ENCODE measurements at places on chromosomes 5 and 9.

GRCh38 chr5:118593003-118593328 lies 395.4 kb downstream of the DTWD2 start:
- DNase-seq: no peak

- DNase-seq: no peak
Measured at GRCh38 chr5:94094793-94095441, 353.5 kb upstream of the POU5F2 start.

- peak; percentile 52 for DNase-seq
Measured at GRCh38 chr9:99807276-99807852, 14.3 kb upstream of the NR4A3 start.

DNA sequence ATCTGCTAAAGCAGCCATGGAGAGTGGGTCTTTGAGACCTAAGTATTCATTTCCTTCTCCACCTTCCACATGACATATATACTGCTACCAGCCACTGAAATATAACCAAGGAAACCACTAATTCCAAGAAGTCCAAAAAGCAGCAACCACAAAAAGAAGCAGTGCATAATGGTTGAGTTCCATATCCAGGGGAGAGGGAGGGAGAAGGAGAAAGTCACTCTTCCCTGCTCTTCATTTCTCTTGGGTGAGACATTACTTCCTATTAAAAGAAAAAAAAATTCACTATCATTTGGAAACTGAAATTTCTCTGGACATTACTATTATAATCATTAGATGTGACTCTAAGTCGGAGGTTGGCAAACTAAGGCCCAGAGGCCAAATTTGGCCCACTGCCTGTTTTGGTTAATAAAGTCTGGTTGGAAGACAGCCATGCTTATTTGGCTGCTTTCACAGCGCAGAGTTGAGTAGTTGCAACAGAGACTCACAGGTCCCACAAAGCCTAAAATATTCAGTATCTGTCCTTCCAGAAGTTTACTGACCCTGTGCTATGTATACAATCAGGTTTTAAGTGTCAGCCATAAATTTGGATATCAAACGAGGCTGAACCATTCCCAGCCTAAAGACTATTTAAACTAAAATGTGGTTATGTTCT lies 168.6 kb downstream of the MPDZ start:
- no peak for DNase-seq

GRCh38 chr9:84955971-84956370 lies 286.4 kb downstream of the NTRK2 start:
- no peak for DNase-seq

DNA sequence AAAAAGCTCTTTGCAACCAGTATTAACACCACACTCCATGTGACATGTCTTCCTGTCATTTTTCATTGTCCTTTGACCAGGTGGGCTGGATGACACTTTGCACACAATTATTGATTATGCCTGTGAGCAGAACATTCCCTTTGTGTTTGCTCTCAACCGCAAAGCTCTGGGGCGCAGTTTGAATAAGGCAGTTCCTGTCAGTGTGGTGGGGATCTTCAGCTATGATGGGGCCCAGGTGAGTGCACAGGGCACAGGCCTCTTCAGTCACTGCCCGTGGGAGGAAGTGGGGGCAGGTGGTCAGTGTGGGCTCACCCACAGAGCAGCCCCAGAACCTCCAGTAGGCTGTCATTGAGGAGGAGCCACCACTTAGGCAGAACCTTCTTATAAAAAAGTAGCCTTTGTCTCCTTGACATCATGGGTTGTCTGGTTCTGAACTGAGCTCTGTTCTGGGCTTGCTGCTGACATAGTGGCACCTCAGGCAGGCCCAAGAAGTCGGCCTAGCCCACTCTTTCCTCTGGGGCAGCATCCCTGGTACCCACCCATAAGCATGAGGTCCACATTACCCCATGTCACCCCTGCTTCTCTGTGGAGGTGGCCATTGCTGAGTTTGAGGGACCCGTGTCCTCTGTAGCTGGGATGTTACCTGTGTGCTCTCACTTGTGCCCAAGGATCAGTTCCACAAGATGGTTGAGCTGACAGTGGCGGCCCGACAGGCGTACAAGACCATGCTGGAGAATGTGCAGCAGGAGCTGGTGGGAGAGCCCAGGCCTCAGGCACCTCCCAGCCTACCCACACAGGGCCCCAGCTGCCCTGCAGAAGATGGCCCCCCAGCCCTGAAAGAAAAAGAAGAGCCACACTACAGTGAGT lies 39.3 kb downstream of the SECISBP2 start:
- no peak for DNase-seq

- peak; percentile 50 for DNase-seq
Measured at GRCh38 chr5:152595405-152595804, 190.3 kb upstream of the NMUR2 start.

- no peak for DNase-seq
Measured at GRCh38 chr5:76944638-76945037, 8.2 kb upstream of the CRHBP start.

- no peak for DNase-seq
Measured at GRCh38 chr5:172213126-172213525, 19.2 kb downstream of the EFCAB9 start.

- no peak for DNase-seq
Measured at GRCh38 chr5:121350181-121350930, 501.3 kb upstream of the FTMT start.

DNA sequence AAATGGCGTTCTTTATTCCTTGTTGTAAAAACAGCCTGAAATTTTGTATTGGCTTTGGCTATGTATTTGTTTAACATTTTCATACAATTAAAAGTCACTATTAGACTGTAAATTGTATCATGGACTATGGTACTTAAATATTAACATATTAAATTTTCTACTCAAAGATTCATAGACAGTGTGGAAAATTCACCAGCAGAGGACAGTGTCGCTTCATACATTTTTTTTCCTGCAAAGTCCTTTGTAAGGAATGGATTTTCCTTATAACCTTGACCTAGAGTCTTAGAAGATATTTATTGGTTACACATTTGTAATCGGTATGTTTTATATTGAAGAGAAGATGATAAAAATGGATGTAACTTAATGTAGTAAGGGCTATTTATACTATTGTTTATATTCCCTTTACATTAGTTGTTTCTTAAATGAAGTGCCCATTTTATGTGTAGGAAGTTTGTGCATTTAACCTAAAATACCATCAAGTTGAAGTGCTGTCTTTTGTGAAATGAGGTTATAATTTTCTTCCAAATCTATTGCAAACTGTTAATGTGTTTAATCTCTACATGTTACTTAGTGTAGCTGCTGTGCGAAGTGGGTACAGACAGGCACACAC lies 150.1 kb downstream of the KDM4C start:
- peak; percentile 36 for DNase-seq

GRCh38 chr5:145588558-145588957 lies 246.6 kb downstream of the PRELID2 start:
- no peak for DNase-seq

GRCh38 chr5:53089481-53089991 lies 20.0 kb downstream of the MOCS2 start:
- DNase-seq: no peak

- DNase-seq: peak; percentile 6
Measured at GRCh38 chr9:124441291-124441690, 9.0 kb upstream of the ADGRD2 start.

DNA sequence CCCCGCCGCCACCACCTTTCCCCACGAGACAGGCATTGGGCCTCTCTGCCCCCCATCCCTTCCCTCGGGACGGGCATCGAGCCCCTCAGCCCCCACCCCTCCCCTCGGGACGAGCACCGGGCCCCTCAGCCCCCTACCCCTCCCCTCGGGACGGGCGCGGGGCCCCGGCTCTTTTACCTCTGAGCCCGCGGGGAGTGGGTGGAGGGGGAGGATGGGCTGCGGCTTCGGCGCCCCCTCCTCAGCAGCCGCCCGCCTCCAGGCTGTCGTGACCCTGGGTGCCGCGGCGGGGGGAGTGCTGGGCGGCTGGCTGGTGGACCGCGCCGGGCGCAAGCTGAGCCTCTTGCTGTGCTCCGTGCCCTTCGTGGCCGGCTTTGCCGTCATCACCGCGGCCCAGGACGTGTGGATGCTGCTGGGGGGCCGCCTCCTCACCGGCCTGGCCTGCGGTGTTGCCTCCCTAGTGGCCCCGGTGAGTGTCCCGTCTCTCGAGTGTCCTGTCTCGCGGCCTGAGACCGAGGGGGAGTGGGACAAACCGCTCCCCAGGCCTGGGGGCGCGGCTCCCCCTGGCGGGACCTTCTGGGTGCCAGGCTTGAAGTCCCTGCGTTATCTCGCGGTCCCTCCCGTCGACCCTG lies 791 bp downstream of the SLC2A8 start:
- DNase-seq: no peak

DNA sequence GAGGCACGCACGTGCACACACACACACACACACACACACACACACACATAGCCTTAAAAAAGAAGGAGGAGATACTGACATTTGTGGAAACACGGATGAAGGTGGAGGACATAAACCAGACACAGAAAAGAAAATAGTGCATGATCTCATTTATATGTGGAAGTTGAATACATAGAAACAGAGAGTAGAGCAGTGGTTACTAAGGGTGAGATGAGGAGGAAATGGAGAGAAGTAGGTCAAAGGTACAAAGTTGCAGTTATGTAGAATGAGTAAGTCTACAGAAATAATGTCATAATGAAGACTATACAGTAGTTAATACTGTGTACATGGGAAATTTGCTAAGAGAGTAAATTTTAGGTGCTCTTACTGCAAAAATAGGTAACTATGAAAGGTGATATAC lies 412.2 kb upstream of the CDH9 start:
- DNase-seq: no peak

DNA sequence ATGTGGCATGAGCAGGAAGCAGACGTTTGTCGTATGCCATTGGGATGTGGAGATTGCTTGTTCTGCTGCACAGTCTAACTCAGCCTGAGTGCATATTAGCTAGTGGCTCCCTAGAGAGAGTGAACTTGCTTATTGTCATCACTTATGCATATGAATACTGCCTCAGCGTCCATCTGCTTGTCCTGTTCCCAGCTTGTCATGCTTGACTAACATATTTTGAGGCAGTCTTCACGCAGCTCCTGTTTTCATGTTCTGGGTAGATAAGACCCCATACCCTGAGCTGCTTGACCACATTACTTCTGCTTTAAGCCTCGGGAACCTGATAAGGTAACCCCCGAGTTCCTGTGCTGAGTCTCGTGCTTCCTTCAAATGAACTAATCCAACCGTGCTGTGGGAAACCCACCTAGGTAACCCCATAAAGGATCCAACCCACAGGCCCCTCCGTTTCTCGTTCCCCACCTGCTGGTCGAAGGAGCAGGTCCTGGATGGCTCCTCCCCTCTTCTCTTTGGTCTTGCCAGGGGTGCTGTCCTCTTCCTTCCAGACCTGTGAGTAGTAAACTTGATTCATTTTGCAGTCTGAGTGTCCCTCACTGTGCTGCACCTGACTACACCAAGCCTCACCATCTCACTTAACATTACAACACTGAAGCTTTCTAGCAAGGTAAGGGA lies 25.0 kb downstream of the ANKRD33B start:
- no peak for DNase-seq

GRCh38 chr5:173592050-173592669 lies 24.3 kb downstream of the BOD1 start:
- DNase-seq: no peak

DNA sequence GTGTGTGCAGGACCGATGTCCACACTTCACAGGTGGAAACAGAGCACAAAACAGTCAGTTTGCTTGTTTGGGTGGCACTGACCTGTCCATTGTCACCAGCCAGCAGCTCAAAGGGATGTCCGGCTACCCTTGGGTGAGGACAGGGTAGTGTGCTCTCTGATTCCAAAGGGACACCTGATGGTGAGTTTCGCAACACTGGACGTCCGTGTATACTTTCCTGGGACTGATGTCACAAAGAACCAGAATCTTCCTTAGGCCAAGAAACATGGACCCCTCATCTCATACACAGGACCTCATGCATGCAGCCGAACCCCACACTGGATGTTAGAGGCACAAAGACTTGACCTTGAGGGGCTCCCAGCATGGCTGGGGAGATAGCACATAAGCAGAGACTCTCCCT lies 22.2 kb upstream of the CPLX2 start:
- DNase-seq: no peak

- DNase-seq: peak; percentile 80
Measured at GRCh38 chr9:89623925-89624420, 19.2 kb downstream of the GADD45G start.

DNA sequence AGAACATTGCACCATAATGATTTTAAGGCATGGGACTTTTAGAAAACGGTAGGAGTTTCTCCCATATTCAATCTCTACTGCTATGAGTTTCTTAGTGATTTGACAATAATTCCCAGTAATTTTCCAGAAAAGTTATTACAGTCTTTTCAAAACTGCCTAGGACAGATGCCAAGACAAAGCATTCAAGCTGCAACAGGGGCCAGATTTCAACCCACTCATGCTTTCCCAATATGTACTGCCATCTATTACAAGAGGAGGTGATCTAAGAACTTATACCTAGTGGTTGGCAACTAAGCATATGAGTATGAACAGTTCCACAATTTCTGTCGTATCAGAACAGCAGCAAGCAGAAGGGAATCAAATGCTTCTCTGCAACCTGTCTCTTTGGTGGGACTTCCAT lies 95.1 kb upstream of the TMED7 start:
- no peak for DNase-seq

DNA sequence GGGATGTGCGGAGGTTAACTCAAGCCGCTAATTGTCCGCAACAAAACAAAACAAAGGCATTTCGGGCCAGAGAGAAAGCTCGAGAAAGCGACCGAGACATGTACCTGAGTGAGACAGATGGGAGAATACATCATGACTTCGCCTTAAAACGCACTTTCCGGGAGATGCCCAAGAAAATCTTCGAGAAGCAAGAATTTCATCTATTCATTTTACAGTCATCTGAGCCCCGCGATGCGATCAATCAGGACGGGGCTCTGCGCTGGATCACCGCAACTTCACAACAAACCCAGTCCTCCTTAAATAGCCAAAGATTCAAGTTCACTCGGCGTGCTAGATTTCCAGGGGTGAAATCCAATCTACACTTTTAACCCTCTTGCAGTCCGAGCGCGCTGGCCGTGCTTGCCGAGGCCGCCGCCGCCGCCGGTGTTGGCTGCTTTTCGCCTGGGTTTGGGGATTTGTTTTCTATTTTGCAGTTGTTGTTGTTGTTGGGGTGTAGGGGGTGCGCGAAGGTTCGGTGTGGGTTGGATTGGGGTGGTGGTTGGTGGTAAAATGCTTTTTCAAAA lies 482 bp downstream of the NFIB start:
- peak; percentile 39 for DNase-seq

DNA sequence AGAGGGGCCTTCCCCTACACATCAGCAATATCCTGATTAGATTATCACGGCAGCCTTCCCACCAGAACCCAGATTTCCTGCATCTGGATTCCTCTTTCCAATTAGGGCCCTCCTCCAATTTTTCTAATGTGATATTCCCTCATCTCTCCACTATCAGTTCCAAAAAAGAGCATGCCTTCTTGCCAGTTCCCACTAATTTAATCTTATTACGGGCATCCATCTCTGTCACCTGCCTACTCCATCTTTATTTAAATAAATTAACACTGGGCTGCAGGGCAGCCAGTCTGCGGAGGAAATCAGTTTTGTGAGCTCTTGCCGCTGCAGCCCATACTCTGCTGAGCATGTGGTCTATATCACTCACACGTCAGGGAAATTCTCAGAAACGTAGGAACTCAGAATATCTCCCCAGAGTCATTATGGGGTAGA lies 16.6 kb upstream of the FBP2 start:
- no peak for DNase-seq

GRCh38 chr5:170894665-170895064 lies 32.8 kb downstream of the RANBP17 start:
- DNase-seq: no peak
